MG63 (cell line): ENCODE measurements at places on chromosomes 13 and 19.

- DNase-seq, result no peak
Observed at GRCh38 chr13:48249018-48249417, 16.0 kb downstream of the ITM2B start.

DNA sequence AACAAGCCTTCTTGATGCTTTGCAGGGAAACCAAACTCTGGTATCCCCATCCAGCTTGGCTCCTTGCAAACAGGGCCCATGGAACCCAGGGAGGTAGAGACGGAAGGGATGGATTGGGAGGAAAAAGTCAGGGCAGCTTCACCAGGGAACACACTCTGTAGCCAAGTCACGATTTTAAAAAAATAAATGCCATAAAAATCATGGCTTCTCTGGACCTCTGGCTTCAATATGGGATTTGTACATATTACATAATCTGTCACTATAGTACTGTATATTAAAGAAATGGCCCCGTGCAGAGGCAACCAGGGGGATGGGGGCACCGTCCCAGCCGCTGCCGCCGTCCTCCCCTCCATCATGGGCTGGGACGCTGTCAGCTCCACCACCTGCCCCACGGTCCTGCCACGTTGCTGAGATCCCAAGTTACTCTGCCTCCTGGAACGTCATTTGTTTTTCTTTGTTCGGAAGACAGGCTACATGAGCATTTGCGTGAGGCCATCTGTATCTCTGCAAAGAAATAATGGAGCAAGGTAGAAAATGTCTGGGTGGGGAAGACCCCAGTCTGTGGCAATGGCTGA lies 313.3 kb downstream of the ZNF536 start:
- DNase-seq, result no peak

DNA sequence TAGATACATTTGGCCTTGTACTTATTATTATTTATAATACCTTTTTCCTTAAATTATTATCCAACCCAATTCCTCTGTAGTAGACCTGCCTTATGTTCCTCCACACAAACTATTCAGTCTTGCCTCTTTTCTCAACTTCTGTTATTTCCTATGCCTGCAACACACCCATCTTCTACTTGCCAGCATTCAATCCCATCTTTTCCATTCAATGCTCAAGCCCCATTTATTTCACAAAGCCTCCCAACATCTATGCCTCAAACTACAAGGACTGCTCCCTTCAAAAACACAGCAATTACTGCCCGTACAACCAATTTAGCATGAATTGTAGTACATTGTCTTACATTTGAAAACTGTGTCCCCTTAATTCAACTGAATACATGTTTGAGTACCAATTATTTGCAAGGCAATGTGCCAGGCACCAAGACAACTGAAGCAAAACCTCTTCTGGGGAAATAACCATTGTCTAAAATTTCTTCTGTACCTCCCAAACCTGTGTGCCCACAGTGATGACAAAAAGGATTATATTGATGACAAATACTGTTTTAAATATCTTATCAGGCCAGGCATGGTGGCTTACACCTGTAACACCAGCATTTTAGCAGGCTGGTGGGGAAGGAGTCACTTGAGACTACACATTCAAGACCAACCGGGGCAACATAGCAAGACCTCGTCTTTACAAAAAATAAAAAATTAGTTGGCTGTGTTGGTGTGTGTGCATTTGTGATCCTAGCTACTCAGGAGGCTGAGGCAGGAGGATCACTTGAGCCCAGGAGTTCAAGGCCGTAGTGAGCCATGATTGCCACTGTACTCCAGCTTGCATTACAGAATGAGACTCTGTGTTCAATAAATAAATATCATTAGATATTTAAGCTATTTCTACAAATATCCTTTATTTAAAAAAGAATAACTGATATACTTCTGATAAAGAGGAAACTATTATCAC lies 35.1 kb downstream of the ELF1 start:
- DNase-seq, result no peak

- DNase-seq, result no peak
Observed at GRCh38 chr19:22901431-22902130, 69.5 kb downstream of the ZNF723 start.

GRCh38 chr19:44993526-44993925 lies 7.7 kb upstream of the RELB start:
- DNase-seq, result no peak

DNA sequence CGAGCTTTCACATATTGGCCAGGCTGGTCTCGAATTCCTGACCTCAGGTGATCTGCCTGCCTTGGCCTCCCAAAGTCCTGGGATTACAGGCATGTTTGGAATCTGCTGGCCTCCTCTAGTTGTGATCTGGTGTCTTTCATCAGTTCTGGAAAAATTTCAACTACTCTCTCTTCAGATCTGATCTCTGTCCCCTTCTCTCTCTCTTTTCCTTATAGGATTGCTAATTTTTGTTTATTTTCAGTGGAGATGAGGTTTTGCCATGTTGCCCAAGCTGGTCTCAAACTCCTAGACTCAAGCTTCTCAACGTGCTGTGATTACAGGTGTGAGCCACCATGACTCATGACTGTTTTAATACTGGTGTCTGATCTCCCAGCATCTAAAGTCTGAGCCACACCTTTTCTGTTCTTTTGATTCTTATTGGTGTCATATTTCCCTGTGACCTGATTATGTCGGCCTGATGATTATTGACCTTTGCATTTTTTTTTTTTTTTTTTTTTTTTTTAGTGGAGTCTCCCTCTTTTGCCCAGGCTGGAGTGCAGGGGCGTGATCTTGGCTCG lies 10.4 kb upstream of the NANOS2 start:
- DNase-seq, result no peak

DNA sequence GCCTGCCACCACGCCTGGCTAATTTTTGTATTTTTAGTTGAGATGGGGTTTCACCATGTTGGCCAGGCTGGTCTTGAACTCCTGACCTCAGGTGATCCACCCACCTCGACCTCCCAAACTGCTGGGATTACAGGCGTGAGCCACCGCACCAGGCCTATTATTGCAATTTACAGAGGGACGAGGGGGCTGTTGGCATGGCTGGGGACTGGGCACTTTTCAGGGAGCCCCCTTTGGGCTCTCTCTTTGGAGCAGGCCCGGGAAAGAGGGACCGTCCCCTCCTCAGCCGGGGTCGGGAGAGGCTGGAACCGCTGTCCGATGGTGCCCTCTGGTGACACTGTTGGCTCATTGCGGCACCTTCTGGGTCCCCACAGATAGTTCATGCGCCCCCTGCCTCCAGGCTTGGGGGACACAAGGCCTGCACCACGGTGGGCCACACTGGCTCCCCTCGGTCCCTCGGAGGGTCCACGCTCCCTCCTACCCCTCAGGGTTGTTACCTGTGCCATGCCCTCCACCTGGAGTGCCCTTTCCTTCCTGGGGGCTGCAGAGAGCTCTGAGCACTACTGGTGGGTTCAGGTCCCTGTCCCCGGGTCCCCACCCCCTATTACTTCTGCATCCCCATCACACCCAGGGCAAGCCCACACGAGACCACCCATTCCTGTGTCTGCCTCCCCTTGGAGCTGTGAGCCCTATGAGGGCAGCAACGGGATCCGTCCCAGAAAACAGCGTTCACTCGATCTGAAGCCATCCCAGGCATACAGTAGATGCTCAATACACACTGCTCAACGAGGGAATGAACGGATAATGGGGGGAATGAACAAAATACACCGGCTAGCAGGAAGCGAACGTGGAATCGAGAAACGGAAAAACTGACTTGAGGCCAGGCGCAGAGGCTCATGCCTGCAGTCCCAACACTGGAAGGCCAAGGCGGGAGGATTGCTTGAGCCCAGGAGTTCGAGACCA lies 12.5 kb downstream of the FEM1A start:
- DNase-seq, result peak; percentile 40

DNA sequence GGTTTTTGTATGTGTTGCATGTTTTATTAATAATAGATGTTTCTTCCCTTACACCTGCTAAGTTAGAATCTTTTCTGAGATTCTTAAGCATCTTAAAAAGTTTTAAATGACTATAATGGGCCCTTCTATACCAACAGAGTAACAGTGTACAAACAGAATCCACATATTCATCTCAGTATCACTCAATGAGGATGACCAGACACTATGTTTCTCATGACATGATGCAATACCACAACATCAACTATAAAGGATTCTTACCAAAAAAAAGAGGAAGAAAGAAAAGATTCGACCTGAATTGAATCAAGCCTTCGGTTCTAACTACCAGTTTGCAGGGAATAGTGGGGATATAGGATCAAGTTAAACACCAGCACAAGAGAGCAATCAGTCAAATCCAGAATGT lies 56.5 kb downstream of the INTS6 start:
- DNase-seq, result no peak

- DNase-seq, result peak; percentile 74
Observed at GRCh38 chr13:113802090-113802531, 43.1 kb downstream of the TMEM255B start.

- no peak for DNase-seq
Observed at GRCh38 chr19:30065680-30066606, 123.9 kb downstream of the URI1 start.

GRCh38 chr19:7149956-7150705 lies 80.6 kb downstream of the ZNF557 start:
- DNase-seq, result no peak

DNA sequence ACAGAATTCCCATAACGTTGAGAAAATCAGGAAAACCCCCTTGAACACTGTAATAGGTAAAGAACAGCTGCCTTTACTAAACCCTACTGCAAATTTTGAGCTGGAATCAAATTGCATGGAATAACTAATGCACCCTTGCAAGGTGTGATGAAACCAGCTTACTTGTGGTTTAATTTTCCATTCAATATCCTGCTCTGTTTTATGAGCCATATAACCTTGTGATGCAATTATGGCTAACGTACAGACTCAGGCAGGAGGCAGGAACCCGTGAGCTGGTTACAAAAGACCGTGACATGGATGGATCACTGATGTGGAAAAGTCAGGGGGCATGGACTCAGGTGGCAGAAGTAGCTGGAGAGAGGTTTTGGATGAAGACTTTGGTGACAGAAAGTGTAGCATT lies 438.6 kb downstream of the COG6 start:
- DNase-seq, result no peak

DNA sequence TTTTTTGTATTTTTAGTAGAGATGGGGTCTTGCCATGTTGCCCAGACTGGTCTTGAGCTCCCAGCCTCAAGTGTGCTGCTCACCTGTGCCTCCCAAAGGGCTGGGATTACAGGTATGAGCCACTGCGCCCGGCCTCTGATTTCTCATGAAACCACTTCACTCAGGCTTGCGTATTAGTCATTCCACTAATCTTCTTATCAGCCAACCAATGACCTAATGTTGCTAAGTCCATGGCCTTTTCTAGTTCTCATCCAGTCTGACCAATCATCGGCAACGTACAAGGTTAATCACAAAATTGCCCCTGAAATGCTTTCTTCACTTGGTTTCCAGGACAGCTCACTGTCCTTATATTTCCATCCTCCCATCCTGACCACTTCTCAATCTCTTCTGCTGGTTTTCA lies 605.3 kb upstream of the SLC10A2 start:
- DNase-seq, result no peak

- no peak for DNase-seq
Observed at GRCh38 chr13:67217880-67218279, 12.3 kb downstream of the PCDH9 start.

- DNase-seq, result no peak
Observed at GRCh38 chr13:98984983-98985382, 7.1 kb upstream of the DOCK9 start.

GRCh38 chr13:40028446-40028845 lies 373.0 kb downstream of the COG6 start:
- DNase-seq, result no peak

DNA sequence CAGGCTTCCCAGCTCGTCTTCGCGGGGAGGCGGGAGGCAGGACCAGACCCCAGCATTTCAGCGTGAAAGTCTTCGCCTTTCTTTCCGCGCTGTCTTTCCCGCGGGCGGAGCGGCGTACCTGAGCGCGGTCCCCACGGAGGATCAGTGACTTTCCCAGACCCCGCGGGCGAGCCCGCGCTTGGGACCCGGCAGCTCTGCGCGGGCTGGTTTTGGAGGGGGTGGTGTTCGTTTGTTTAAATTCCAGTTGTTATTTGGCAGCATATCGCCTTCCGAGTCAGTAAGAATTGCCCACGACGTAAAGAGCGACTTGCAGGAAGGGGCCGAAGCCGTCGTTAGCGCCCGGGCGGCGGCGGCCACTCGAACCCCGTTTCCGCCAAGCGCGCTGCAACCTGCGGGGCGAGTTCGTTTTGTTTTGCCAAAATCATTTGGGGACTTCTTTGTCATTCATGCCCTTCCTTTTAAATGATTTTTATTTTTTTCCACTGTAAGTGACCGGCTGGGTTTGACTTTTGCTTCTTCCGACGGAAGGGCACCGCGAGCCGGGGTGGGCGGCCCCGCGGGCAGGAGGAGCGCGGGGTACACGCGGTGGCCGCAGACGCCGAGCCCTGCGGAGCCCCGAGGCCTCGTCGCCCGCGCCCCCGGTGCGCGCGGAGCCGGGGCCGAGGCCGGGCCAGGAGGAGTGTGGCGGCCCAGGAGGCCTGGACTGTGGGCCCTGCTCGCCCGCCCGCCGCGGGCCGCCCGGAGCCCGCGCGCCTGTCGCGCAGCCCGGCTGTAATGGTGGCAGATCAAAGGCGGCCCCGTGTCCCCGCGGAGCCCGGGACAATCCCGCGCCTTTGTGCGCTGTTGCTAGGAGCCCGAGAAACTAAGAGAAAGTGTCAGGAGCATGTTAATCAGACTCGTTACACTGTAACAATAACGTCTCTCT lies 75.9 kb downstream of the ZIC5 start:
- no peak for DNase-seq

DNA sequence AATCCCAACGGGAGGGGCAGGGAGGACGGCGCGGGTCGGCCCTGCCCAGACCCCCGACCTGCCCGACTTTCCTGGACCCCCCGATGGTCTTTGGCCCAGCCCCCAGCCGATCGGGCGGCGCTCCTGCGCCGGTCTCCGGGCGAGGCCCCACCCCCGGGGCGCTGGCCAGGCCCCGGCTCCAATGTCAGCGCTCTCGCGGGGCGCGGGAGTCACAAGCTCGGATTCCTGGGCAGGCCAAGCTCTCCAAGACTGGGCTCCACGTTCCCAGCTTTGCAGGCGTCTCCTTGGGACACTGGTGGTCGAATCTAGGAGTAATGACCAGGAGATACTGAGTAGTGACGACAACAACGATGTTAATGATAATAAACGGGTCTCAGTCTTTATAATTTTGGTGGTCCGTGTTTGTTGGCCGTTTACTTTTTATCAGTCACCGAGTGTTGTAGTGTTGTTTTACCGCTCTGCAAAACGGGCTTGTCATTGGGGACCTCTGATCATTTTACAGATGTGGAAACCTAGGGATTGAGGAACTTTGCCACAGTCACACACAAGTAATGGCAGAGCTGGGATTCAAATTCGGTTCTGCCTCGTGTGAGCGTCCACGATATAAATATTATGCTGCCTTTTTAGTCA lies 545 bp downstream of the RAD23A start:
- peak; percentile 95 for DNase-seq
